Stimulated activated CD4-positive, alpha-beta T cell treated with anti-CD3 and anti-CD28 coated beads, TNF-alpha, amount 100 ng/mL, for 1 hour (primary cell): ENCODE measurements at places on chromosomes 7 and 10.
A peak's percentile ranks its signal among the peaks of the same experiment; 100 is the strongest.

DNA sequence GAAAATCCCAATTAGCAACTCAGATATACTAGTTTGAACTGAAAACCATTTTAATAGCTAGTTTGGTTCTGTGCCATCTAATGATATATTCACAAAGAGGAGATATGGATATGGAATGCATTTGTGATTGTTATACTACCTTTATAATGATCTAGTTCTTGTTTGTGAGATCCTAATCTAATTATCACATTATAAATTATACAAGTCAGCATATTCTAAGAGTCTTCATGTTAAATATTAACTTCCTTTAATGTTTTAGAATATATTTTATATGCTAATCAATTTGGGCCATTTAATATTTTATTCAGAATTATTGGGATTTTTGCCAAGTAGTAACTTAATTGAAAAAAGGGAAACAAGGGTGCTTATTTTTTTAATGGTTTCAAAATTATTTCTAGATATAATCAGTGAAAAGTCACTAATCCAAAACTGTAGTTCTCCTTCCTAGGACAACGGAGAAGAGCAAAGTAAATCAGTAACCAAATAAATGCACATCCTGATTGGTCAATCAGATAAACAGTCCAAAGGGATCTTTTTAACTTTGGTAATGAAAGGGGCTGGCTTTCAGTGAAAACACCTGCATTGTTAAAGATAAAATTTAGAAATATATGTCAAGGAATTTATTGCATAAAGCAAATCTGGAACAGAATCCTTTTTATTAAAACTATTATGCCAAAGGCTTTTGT is 173.9 kb upstream of the MEOX2 start:
- DNase-seq: no peak

GRCh38 chr7:108459922-108460551 is 3.8 kb upstream of the NRCAM start:
- no peak for DNase-seq

DNA sequence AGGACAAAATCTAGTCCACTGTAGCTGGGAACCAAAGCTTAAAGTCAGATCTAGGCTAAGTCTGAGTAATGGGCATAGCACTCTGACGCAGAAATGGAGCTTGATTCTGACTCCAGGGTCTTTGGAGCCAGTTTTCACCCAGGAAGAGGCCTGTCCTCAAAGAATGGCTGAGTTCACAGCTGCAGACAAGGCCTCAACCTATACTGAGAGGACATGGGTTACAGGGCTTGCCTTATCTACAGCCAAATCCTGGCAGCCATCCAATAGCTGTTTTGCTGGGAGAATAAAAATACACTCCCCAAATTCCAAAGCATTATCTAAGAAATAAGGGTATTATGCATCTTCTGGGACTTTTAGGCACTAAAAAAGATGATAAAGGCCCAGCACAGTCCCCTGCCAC is 154.8 kb downstream of the RAPGEF5 start:
- DNase-seq: no peak

GRCh38 chr10:31099664-31100063 is 68.0 kb upstream of the ZNF438 start:
- DNase-seq: peak; percentile 12

DNA sequence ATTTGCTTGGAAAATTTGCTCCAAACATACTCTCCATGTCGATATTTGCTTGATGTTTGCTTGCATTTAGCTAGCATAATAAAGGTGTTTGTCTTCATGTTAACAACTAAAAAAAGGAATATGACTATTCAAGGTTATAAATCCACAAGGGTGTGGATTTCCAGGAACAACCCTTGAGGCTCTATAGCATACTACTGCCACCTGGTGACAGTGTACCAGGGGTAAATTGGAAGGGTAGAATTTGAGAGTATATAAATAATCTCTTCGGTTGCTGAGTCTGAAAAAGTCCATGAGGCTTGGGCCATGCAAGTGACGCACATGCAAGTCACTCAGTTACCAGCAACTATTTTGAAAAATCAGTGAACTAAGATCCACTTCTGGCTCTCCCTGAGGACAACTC is 68.4 kb downstream of the SLIT1 start:
- no peak for DNase-seq

DNA sequence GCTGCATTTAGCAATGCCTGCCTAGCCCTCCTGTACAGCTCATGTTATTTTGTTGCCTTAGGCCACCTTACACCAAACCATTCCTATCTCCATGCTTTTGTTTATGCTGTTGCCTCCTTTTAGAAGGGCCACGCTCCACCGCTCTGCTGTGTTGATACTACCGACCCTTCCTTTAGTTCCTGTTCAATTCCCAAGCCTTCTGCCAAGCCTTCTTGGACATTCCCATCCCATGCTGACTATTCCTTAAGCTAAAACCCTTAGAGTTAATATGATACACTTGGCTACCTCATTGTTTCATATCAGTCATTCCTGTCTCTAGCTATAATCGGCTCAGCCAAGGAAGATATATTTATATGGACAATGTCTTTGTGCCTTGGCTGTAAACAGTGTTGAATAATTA is 705.5 kb downstream of the LRMDA start:
- no peak for DNase-seq

DNA sequence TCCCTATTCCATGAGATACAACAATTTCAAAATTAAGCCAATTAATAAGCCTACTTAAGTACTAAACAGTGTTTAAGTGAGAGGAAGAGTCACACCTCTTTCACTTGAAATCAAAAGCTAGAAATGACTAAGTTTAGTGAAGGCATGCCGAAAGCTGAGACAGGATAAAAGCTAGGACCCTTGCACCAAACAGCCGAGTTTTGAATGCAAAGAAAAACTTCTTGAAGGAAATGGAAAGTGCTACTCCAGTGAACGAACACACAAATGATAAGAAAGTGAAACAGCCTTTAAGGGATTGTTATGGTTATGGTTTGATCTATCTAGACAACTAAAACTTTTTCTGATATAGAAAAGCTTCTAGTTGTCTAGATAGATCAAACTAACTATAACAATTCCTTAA is 135.4 kb upstream of the KMT2E start:
- no peak for DNase-seq

DNA sequence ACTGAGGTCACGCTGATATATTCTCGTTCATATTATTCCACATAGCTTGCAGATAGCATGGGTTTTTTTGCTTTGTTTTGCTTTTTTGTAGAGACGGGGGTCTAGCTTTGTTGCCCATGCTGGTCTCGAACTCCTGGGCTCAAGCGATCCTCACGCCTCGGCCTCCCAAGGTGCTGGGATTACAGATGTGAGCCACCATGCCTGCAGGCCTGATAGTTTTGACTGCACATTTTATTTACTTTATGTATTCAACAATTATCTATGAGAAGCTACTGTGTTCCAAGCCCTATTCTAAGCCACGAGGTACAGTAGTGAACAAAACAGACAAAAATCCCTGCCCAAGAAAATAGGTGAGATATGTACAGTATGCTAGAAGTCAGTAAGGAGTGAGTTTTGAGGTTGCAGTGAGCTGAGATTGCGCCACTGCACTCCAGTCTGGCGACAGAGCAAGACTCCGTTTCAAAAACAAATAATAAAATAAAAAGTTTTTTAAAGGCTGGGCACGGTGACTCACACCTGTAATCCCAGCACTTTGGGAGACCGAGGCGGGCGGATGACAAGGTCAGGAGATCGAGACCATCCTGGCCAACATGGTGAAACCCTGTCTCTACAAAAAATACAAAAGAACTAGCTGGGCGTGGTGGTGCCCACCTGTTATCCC is 1.3 kb upstream of the YWHAG start:
- DNase-seq: no peak

DNA sequence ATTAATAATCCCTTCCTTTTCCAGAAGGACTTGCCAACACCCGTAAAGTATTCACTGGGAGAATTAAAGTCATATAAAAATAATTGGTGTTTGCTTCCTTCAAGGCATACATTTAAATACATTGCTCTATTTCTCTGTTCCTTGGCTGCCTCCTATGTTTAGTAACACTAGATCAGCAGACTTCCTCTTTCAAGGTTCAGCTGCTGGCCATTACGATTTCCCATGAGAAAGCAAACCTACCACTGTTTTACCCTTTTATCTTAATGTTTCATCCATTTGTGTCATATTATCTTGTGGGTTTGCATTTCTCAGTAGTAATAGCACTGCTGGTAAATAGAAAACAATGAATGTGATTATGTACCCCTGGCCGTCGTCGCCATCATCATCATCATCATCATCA is 313.8 kb upstream of the BMPER start:
- DNase-seq: no peak

GRCh38 chr7:2869981-2870380 is 25.9 kb upstream of the GNA12 start:
- no peak for DNase-seq

- no peak for DNase-seq
Observed at GRCh38 chr7:155741082-155741481, 71.2 kb downstream of the SHH start.

GRCh38 chr10:133309720-133310398 is 1.1 kb downstream of the ZNF511 start:
- DNase-seq: no peak

GRCh38 chr7:2645274-2645868 is 13.6 kb downstream of the TTYH3 start:
- no peak for DNase-seq

- DNase-seq: no peak
Observed at GRCh38 chr10:60417901-60418300, 28.2 kb upstream of the ANK3 start.

DNA sequence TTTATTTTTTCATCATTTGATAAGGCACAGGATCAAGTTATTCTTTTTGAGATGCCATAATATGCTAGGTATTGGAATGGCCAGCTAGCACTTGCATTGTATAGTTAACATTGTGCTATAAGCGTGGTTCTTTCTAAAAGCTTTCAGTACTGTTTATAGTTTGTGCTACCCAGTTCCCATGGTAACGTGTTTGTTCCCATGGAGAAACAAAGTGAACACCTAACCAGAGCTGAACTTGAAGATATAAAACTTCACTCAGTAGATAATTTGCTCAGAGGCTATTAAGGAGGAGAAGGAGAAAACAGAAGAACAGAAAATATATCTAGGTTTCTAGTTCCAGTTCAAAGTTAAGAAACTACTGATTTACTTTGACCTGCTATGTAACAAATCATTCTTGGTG is 23.6 kb upstream of the ITGB8 start:
- no peak for DNase-seq

- DNase-seq: no peak
Observed at GRCh38 chr10:80201608-80202141, 3.7 kb downstream of the ANXA11 start.

DNA sequence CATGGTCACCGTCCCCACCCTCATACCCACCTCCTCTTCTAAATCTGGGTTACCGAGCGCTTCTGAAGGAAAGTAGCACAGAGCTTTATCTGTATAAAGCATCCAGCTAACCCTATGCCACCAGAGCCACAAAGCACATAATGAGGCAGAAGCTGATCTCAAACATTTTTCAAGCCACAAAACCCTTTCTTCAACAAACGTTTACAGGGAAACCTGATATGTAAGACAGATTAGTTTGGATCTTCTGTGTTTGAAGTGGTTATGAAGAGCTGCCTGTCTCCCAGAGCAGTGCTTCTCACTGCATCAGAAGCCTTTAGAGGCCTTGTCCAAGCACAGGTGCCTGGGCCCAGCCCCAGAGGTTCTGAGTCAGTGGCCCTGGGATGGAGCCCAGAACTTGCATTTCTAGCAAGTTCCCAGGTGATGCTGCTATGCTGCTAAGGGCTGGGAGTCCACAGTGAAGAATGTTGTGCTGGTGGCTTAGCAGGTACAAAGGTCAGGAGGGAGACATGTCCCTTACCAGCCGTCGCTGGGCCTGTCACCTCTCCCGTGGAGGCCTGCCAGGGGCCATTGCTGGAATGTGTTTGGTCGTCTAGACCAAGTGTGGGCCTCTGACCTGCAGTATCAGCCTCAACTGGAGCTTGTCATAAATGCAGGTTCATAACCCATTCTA is 90.4 kb downstream of the TAF3 start:
- DNase-seq: no peak

- no peak for DNase-seq
Observed at GRCh38 chr7:13991791-13992595, 2.5 kb upstream of the ETV1 start.

GRCh38 chr7:1883031-1883761 is 213.1 kb downstream of the ELFN1 start:
- DNase-seq: no peak
